Glutamatergic neuron (in vitro differentiated cells): ENCODE measurements at places on chromosomes 4 and X.

DNA sequence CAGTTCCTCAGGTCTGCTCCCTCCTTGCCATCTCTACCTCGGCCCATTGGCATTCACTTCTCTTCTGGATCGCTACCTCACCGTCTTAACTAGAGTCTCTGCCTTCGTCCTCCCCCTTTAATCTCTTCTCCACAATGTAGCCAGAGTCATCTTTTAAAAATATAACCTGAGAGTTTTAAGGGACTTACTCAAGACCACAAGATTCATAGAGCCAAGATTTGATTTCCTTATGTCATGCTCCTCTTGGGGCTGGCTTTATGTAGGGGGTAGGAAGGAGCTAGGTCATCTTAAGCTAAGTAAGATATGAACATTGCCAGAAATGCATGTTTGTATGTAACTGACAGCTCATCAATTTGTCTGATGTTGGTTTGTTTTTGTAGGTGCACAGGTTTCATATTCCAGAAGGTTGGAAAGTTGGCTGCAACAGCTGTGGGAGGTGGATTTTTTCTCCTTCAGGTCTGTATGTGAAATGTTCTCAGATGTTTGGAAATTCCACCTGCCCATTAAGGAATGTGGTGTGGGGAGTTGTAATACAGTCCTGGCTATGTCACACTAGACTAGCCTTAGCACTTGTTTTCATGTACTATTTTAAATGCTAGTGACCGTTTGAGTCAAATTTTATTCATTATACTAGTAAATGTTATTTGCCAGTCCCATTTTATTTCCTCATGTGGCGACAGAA, 19.6 kb downstream of the FUNDC2 start:
- no peak for DNase-seq

DNA sequence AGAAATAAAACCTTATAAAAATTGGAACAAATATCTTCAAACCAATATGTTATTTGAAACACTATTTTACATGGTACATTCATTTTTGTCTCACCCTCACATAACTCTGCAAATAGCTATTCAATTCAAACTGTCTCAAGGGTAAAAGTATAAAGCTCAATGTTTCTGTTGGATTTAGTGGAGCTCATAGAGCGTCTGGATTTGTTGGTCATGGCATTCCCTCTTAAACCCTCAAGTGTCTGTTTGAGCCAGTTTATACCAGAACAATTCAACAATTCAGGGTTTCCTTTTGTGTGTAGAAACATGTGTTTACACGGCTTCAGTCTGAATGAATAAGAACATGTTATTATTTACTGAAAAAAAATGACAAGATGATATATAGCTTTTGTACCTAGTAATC, 161.6 kb downstream of the PCDH18 start:
- no peak for DNase-seq

GRCh38 chr4:67892905-67893304, 9.1 kb upstream of the TMPRSS11D start:
- no peak for DNase-seq

GRCh38 chr4:186845137-186845842, 121.6 kb upstream of the FAT1 start:
- DNase-seq: no peak

DNA sequence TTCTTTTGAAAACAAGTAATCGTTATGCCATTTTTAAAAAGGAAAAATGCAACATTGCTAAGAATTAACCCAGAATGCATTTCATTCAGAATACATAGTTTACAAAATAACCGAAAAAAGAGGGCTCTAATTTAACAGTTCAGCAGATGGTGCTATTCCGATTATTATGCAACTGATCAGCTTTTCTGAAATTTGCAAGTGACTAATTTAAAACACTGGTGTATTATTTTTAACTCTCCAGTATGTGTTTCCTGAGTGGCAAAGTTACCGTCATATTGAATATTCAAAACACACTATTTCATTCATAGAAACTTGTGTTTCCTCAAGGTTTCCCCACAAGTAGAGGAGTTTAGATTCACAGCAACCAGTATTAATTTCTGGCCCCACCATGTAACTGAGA, 21.1 kb downstream of the ZBTB49 start:
- DNase-seq: no peak

DNA sequence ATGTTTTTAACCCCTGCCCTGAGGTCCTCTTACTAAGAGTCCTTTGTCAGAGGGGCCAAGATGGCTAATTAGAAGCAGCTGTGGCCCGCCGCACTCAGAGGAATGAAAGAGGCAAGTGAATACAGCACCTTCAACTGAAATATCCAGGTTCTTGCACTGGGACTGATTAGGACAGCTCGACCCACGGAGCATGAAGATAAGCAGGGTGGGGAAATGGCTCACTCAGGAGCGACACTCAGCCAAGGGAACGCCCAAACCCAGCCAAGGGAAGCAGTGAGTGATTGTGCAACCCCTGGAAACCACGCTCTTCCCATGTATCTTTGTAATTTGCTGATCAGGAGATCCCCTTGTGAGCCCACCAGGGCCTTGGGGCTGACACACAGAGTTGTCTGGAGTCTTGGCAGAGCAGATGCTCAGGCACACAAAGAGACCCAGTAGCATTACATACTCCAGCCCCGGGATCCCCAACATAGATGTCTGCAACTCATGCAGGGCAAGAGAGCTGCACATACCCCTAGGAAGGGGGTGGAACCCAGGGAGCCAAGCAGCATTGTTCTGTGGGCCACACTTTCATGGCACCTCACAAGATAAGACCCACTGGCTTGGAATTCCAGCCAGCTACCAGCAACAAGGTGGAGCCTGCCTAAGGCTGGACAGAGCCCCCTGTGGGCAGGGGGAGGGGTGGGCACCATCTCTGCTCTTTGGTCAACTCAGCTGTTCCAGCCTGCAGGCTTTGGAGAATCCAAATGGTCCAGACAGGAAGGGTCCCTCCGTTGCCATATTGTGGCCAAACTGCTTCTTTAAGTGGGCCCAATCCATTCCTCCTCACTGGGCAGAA, 23.3 kb downstream of the F8A3 start:
- DNase-seq: no peak

- DNase-seq: no peak
Observed at GRCh38 chr4:155761916-155762315, 3.1 kb downstream of the GUCY1B1 start.

- no peak for DNase-seq
Observed at GRCh38 chrX:22922961-22923360, 76.8 kb upstream of the DDX53 start.

DNA sequence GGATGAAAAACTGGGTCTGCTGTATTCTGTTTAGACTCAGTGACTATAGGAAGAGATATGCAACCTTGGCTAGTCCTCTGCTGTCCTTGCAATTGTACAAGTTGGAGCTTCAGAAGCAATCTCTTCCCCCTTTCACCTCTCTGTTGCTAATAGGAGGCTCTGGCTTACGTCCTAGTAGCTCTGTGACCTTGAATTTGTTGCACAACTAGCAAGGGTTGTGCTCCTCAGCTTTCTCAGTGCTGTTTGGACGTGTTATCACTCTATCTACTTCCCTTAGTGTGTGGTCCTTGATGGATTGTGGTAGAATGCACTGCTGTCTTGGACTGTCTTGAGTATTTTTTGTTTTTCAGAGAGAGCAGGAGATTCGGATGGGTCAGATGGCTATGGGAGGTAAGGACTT, 3.4 kb upstream of the ITGB1BP2 start:
- no peak for DNase-seq

DNA sequence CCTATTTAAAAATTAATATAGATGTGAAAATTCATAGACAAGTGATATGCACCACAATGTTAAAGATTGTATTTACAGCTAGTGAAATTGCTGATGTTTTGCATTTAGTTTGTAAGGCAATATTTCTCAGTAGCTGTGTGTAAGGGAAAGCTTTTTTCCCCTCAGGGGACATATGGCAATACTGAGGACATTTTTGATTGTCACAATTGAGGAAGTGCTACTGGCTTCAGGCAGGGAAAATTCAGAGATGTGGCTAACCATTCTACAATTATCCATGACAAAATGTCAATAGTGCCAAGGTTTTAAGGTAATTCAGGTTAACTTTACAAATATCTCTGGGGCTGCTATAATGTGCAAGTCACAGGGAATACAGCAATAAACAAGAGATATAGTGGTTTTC, 66.1 kb upstream of the IL15 start:
- DNase-seq: no peak

GRCh38 chr4:121255986-121256750, 92.0 kb upstream of the TNIP3 start:
- no peak for DNase-seq

DNA sequence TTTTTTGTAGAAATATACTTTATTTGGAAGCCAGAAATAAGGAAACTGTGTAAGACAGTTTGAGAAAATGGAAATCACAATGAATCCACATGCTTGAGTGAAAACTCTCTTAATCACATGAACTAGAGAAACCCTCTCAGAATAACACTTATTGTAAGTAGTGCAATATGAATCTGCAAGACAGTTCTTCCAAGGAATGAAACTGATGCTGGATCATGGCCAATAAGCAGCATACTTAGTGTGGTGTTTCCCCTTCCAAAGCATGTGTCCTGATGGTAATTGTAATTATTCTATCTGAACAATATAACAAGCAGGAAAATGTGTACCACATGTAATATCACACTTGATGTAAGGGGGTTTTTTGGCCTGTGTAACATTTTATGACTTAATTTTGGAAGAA, 1870.5 kb upstream of the TENM3 start:
- DNase-seq: no peak

GRCh38 chr4:134668237-134668636, 466.6 kb upstream of the PABPC4L start:
- DNase-seq: no peak

GRCh38 chr4:33184657-33185290, 2464.6 kb downstream of the PCDH7 start:
- DNase-seq: no peak

GRCh38 chr4:177484613-177485021, 42.4 kb upstream of the AGA start:
- DNase-seq: no peak

GRCh38 chrX:76148041-76148665, 24.7 kb upstream of the PBDC1 start:
- DNase-seq: no peak

GRCh38 chr4:145520172-145520571, 38.5 kb downstream of the SMAD1 start:
- DNase-seq: no peak

DNA sequence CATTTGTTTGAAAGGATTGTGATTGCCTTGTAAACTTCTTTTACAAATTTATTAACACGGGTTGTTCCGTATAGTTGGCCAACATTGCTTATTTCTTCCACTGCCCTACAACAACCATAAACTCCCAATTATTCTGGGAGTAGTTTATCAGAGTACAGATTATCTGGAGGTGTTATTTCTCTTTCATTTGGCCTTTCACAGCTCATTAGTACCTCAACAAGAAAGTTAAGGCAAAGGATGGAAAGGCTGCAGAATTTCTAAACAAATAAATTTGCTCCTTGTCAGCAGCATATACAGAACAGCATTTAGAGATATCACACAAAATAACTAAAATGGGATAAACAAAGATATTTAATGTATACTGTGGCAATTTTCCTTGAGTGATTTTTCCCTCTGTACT, 548.8 kb downstream of the DMD start:
- DNase-seq: no peak

- DNase-seq: no peak
Observed at GRCh38 chr4:108166038-108166437, 2.7 kb downstream of the LEF1 start.

- no peak for DNase-seq
Observed at GRCh38 chrX:155893521-155893920, 12.4 kb downstream of the VAMP7 start.

DNA sequence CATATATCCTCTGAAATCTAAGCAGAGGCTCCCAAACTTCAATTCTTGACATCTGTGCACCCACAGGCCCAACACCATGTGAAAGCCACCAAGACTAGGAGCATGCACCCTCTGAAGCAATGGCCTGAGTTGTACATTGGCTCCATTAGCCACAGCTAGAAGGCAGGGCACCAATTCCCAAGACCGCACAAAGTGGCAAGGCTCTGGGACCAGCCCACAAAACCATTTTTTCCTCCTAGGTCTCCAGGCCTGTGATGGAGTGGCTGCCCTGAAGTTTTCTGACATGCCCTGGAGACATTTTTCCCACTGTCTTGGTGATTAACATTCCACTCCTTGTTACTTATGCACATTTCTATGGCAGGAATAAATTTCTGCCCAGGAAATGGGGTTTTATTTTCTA, 232.2 kb upstream of the GRID2 start:
- DNase-seq: no peak

GRCh38 chr4:1509366-1509765, 103.1 kb upstream of the NKX1-1 start:
- no peak for DNase-seq

- no peak for DNase-seq
Observed at GRCh38 chr4:163600727-163601126, 106.2 kb downstream of the TMA16 start.

DNA sequence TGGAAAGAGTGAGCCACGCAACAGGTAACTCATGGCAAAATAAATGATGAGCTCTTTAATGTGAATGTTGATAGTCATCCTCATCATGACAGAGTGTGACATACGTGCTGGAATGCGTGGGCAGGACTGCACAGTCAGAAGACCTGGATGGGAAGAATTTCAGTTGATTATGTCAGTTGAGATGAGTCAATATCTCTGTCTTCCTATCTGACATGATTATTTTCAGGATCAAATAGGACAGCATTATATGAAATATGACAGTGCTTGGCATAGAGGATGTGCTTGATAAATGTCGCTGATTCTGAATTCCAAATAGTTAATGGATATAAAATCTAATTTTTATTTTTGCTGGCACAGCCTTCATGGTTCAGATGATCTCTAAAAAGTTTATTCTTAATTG, 95.1 kb downstream of the IL15 start:
- no peak for DNase-seq

DNA sequence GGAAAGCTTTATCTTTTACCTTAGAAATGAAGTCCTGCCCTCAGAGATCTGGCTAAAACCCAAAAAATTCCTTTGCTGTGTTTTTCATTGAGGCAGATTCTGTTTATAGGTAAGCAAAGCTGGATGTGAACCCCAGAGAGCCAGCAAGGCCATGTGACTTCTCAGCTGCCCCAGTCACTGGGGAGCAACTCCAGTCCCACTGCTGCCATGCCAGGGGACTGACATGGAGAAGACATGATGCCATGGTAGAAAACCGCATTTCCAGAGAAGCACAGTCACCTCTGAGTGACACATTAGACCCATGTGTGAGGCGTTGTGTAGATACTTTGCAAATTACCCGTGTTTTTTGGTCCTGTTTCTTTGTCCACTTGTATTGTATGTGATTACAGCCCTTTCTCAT, 45.4 kb downstream of the PTTG2 start:
- no peak for DNase-seq

DNA sequence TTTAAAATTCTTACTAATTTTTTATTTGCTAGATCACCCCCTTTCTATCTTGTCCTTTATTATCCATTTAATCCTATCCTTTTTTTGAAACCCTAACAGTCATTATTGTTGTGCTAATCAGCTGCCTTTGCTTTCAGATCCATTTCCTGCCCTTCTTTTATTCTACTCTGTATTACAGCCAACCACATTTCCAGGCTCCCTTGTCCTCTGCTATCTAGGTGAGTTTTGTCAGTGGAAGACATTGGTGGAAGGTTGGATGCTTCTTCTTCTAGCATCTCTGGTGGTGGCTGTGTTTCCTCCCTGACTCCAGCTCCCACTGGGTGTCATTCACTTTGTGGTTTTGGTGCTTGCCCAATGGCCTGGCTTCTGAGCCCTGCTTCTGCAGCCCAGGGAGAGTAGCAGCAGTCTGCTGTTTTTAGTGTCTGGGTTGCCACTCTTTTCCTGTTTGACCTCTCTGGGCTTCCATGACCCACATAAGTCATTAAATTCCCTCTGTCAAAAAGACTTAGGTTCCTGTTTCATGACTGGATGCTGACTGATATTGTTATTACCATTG, 225.2 kb upstream of the PGRMC2 start:
- DNase-seq: no peak

GRCh38 chrX:23759821-23760220, 16.7 kb upstream of the ACOT9 start:
- DNase-seq: no peak
